ENCODE measurements at places on chromosomes 2 and 18.

- DNase-seq: no peak
These were observed 341.5 kb upstream of the PKDCC start for GRCh38 chr2:41706286-41706685.

GRCh38 chr18:4658804-4659203, 203.7 kb upstream of the DLGAP1 start:
- no peak for DNase-seq

DNA sequence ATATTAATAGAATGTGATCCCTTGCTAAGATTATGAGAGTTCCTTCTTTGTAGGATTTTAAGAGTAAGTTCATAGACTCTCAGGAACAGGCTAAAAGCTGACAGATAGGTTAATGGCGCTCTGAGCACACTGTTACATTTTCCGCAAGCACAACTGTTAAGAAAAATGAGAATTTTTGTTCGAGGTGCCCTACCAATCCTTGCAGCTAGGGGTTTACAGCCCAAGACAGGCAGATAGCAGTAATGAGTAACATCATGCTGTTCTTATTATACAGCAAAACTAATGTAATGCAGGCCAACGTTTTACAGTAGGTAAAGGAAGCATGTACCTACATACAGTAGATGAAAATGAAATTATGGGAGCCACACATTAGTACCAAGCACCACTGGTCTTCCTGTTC, 11.2 kb upstream of the BOD1L2 start:
- DNase-seq: no peak

- DNase-seq: no peak
These were observed 42.7 kb downstream of the ACSL3 start for GRCh38 chr2:222903234-222904220.

DNA sequence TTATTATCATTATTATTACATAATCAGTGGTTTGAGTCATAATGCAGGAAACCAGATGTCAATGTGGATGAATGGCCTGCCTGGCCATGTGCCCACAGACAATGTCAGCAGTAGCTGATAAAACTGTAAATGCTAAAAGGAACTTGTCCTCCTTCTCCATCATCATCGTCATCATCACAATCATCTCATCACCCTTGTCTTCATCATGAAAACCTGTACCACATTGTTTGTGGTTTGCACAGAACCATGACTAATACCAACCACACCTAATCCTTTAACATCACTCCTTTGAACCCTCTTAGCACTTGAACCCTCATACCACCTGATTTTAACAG, 96.0 kb downstream of the HNMT start:
- peak; percentile 79 for DNase-seq

- no peak for DNase-seq
These were observed 85.7 kb downstream of the SUCLG1 start for GRCh38 chr2:84373391-84373790.

DNA sequence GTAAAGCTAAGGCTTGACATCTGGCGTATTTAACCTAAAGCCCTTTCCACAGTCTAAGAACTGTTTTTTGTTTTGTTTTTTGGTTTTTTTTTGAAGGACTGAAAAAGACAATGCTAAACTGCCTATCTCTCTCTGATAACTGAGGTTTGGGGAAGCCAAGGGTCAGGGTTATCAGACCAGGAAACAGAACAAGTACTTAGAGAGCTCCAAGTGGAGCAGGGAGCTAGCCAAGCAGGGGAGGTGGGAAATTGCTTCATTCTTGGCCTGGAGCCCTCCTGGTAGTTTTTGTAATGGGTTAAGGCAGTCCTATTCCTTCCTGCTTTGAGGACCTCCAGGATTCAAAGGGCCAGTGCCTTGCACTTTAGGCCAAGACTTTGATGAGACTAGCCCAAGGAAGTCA, 154.3 kb upstream of the LTBP1 start:
- DNase-seq: no peak

- DNase-seq: no peak
These were observed 93.7 kb upstream of the RIOK3 start for GRCh38 chr18:23359421-23359820.

DNA sequence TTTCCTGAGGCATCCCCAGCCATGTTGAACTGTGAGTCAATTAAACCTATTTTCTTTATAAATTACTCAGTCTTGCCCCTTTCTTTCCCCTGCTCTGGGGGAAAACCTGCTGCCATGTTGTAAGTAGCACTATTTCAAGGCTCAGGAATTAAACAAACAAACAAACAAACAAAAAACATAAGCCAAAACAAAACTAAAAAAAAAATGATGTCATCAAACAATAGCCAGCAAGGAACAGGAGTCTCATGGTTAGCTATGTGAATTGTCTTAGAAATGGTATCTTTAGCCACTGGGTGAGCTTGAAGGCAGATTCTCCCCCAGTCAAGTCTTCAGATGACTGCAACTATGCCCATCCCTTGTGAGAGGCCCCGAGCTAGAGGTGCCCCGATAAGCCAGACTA, 823.4 kb upstream of the ZEB2 start:
- no peak for DNase-seq

All from sciatic nerve (tissue), 2 donors.